ENCODE measurements at places on chromosomes 7 and 10.

GRCh38 chr7:77866786-77867536 is 68.4 kb downstream of the PHTF2 start:
- DNase-seq, result no peak

- DNase-seq, result no peak
Observed at GRCh38 chr10:58265249-58265648, 2.4 kb downstream of the IPMK start.

DNA sequence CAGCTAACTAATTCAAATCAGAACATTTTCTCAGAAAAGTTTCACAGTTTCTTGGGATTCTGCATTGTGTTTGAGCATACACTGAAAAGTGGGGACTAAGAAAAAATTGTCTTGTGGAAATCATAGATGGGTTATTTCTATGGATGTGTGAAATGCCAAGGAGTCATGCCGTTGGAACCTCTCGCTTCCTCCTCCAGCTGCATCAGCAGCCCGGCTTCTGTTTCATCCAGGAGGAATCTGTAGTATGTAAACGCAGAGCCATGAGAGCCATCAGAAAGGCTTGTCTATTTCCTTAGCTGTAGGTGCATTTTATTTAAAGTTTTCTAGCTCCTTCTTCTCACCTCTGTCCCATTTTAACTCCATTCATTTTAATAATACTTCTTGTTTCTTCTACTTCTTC is 1144.1 kb downstream of the GATA3 start:
- no peak for DNase-seq

DNA sequence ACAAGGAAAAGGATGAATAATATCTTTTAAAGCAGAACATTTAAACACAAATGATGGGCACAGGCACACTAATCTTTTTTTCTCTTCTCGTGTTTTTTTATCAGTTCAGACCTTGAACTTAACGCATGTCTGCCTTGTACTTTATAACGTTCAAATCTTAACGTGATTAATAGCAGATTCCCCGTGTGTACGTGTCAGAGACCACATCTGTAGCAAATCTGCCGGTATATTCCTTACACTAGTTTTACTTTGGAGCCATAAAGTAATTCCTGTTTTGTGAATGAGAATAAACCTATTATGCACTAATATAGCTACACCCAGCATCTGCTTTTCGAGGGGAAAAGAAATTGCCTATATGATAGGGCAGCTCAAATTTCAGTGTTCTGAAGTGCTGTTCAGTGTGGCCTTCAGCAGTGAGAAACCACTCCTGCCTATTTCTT is 166.0 kb upstream of the TCF7L2 start:
- DNase-seq, result no peak

DNA sequence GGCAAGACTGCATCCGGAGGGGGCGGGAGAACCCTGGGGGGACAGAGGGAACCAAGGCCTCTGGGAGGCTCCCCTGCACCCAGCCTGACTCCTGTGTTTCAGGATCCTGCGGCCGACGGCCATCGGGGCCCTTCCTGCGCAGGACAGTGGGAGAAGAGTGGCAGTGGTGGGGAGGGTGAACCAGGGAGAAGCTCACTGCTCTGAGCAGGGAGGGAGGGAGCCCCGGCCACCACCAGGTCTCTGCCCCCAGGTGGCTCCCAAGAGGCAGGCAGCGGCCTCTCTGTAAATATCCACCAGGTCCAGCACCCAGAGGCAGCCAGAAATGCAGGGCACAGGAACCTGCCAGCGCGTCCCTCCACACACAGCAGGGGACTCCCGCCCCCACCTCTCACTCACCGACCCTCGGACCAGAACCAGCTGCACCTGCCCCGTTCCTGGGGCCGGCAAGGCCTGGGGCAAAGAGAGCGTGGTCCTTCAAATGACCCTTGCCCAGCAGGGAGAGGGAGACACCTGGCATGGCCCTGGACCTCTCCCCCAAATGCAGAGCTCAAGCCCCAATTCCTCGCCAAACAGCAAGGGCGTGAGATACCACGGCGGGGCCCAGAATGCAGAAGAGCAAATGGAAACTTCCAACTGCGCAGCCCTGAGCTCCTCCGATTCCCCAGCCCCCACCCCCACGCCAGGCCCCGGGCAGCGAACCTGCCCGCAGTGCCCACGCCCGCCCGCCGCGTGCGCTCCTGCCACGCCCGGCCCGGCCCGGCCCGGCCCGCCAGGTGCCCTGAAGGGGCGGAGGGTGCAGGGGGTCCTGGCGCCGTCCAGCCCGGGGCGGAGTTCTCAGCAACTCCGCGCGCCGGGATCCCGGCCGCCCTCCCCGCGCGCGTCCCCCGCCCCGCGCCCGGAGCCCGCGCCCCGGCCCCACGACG is 805 bp downstream of the RASGEF1A start:
- no peak for DNase-seq

GRCh38 chr7:47035522-47035921 is 546.4 kb downstream of the TNS3 start:
- DNase-seq, result no peak

DNA sequence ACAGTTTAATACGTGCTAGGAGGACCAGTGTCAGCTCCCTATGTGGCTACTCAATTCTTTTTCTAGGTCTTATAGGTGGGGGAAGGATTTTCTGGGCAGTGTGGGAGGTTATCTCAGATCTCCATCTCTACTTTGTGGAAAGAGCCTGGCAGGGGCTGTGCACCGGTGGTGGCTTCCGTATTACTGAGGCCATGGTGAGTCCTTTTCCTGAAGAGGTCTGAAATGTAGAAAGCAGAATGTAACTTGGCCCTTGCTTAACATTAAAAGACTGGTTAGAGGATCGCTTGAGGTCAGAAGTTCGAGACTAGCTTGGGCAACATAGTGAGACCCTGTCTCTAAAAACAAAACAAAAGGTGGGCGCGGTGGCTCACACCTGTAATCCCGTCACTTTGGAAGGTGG is 2.7 kb upstream of the TPST1 start:
- no peak for DNase-seq

DNA sequence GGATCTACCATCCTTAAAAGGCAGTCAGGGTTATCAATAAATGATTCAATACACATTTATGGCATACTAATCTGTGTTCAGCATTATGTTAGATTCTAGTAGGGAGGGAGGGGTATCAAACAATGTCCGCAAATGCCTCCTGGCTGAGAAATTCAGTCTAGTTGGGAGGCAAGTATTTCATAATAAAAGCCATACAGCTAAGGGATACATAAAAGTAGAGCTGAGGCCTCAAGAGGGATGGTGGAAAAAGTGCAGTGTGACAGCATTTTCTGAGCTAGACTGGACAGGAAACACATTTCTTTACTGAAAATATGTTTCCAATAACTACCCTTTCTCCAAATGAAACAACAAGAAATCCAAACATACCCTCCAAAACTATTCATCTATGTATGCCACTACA is 152.8 kb upstream of the LRRN3 start:
- no peak for DNase-seq

DNA sequence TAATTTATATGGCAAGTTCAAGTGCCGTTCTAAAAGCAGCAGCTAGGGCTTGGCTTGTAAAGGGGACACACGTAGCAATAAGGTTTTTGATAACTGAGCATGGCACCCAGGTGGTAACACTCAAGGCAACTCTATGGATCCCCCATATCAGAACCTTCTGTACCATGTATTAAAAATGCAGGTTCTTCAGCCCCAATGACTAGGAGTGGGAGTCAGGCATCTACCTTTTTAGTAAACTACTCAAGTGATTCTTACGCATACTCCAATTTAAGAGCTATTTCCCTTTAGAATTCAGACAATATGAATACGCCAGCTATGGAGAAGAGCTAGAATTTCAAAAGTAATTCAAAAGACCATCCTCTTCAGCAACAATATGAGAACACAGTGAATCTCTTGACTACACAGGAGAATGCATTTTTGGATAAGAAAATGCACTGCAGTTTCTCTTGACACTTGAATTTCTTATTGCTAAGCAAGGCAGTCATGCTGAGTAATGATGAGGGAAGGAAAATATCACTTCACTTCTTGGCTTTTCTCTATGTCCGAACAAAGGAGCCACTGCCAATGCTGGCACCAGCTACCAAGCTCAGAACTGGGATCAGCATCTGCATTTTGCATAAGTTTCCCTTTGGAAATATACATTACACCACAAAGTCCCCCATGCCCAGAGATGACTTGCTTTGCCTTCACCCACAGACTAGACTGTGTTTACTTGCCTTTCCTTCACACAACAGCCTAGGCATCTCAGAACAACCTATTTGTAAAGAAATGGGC is 53.5 kb downstream of the ABLIM1 start:
- DNase-seq, result no peak
